NCI-H2081 treated with DMSO at 0.1 percent for 48 hours (cell line): ENCODE measurements at places on chromosomes 5 and 9.

DNA sequence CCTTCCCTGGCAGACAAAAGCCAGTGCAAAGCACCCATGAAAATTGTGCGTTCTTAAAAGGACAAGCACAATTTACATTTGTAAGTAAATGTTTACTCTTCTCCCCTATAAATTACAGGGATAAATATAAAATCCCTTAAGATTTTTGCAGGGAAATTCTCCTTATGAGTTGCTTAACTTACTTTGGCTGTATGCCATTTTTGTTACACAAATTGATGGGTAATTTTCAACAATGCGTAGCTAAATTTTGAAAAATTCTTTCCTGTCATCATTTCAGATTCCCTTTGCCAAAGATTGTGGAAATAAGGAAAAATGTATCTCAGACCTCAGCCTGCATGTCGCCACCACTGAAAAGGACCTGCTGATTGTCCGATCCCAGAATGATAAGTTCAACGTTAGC lies 64.2 kb upstream of the ITGA2 start:
- no peak for DNase-seq

- no peak for DNase-seq
Observed at GRCh38 chr9:32550150-32550561, 2.0 kb upstream of the SMIM27 start.

GRCh38 chr5:169384661-169385060 lies 83.7 kb upstream of the SLIT3 start:
- DNase-seq: no peak

- no peak for DNase-seq
Observed at GRCh38 chr5:344668-345067, 23.2 kb downstream of the AHRR start.

DNA sequence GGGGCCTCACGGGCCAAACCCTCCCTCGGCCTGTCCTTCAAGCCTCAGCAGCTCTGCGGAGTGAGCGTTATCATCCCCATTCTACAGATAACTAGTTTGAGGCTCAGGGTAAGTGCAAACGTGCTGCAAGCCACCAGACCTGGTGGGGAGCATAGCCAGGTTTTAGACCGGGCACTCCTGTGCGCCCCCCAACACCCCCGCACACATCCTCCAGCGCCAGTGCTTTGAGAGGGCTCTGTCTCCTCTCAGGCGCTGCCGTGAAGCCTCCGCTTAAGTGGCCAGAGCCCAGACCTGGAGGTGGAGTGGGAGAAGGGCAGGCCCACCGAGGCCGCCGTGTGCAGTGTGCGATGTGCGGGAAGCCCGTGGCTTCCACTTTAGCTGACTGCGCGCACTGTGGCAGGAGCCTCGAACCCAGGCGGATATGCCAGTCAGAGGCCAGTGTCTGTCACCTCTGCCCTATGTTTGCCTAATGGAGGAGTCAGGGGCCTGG lies 1.6 kb upstream of the MGAT1 start:
- DNase-seq: no peak

DNA sequence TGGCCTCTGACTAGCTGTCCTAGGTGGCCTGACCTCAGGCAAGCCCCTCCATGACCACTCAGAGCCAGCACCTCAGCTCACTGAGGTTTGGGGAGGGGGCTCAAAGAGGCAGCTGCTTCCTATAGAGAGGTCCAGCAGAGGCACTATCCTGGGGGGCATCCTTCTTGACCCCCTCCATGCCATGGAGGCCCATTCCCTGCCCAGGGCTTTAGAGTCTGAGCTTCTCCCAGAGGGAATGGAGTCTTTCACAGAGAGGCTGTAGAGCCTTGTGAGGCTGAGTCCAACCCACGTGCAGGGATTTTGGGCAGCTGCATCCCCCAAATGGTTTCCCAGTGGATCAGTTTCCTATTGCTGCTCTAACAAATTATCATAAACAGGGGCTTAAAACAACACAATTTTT lies 16.9 kb downstream of the IRF1 start:
- DNase-seq: no peak

GRCh38 chr9:120872791-120873502 lies 4.0 kb downstream of the PHF19 start:
- no peak for DNase-seq

DNA sequence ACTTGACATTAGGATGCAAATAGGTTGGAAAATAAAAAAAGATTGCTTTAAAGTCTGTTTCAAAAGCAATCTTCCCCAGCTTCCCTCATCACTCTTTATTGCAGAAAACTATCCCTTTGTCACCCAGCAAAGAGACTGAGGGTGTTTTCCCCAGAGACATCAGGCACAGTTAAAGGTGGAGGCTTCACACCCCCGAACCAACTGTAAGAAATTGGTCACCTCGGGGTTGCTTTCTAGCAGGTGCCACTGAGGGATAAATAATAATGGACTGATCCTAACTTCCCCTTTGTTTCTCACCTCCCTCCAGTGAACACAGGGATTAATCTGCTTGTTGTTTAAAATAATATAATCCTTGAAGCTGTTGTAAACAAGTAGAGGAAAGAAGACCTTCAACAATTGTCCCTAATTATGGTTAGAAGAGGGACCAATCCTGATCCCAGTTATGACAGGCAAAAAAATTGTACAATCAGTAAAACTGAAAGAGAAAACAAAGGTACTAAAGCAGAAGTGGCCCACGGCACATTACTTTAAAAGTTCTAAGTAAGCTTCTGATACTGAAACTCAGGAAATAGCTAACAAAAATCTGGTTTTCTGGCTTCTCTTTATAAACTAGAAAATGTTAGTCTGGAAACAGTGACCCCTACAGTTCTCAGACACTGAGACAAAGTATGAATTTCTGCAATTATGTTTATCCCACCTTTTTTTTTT lies 6.6 kb upstream of the PCSK1 start:
- DNase-seq: no peak

- no peak for DNase-seq
Observed at GRCh38 chr9:133667759-133668450, 31.7 kb downstream of the DBH start.

- no peak for DNase-seq
Observed at GRCh38 chr5:98643569-98643968, 129.9 kb upstream of the RGMB start.

DNA sequence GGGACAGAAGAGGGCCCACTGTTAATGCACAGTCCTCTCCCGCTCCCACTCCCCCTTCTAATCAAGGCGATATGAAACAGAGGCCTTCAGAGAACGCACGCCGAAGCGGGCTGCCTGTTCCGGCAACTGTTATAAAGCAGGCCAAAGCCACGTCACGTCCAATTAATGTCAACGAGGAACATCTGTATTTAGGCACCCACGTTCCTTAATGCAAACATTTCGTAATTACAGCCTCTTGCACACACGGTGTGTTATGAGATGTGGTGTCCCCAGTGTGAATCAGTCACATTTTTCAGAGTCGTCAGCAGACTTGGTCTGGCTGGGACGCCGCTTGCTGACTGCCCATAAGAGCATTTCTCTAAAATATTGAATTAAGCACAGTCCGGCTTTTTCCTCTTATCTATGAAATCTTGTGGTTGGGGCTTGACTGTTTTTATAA lies 339.0 kb downstream of the NSG2 start:
- no peak for DNase-seq

- DNase-seq: no peak
Observed at GRCh38 chr9:94906181-94906580, 179.7 kb downstream of the AOPEP start.

DNA sequence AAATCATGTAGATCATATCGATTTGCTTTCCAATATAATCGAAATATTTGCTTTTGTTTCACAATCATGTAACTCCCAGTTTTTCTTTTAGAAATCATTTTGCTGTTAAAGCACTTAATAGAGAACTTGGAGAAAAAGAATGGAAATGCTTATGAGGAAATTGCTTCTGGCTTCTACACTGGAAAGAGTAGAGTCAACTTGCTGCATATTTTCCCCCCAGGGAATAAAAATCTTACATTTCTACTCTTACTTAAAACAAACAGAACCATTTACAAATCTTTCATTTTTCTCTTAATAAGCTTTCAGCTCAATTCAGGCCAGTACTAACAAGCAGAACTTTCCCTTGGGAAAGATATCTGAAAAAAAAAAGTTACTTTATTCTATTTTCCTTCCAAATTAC lies 312.0 kb downstream of the CHSY3 start:
- no peak for DNase-seq

- DNase-seq: no peak
Observed at GRCh38 chr5:103373597-103374472, 115.3 kb downstream of the MACIR start.

GRCh38 chr9:82320566-82320965 lies 332.0 kb downstream of the SPATA31D1 start:
- DNase-seq: no peak

DNA sequence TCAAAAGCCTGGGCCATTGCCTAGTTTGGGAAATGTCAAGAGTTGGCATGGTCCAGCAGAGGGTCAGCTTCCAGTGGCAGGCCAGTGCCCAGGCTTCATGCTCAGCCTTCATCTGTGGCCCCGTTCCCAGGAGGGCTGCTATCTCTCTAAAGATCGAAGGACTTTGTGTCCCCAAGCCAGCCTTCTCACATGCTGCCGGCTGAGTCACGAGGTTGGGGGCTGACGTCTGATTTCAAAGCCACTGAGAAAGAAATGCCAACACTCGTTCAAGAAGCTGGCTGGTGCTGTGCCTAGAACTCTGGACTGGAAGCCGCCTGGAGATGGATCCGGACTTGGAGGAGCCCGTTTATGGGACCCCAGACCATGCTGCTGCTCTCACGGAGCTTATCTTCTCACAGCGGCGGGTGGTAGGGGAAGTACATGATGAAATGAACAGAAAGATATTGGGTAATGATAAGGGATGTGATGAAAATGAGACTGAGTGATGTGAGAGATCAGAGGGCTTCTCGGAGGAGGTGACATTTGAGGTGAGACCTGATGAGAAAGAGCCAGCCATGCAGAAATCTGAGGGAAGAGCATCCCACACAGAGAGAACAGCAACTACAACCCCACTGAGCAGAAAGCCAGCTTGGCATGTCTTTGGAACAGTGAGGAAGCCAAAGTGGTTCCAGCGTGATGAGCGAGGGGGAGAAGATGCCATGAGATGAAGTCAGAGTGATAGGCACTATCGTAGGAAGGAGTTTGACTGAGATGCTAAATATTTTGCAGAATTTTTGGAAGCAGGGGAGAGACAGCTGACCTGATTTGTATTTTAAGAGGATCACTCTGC lies 54.9 kb upstream of the BOD1 start:
- no peak for DNase-seq

DNA sequence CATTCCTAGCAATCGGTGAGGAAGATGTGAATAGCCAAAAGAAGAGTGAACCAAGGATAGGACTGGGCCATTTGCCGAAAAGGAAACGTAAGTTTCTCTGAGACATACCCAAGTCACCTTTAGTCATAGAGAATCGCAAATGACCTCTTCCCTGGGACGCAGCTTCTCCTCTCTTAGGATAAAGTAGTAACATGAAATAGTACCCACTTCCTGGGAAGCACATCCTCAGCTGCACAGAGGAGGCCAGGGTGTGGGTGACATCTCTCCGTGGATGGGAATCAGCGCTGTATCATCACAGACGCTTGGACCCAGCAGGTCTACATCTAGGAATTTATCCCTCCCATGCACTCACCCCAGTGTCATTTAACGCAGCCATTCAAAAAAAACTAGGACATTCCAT lies 120.9 kb upstream of the PHYKPL start:
- DNase-seq: no peak

- no peak for DNase-seq
Observed at GRCh38 chr5:172931001-172931536, 28.2 kb upstream of the RPL26L1 start.

GRCh38 chr5:181243564-181244343 lies at the start of gene RACK1:
TSS of gene RACK1 (minus strand) at chr5:181243906. CDS start at chr5:181243800, 106 bp downstream.
- no peak for DNase-seq

DNA sequence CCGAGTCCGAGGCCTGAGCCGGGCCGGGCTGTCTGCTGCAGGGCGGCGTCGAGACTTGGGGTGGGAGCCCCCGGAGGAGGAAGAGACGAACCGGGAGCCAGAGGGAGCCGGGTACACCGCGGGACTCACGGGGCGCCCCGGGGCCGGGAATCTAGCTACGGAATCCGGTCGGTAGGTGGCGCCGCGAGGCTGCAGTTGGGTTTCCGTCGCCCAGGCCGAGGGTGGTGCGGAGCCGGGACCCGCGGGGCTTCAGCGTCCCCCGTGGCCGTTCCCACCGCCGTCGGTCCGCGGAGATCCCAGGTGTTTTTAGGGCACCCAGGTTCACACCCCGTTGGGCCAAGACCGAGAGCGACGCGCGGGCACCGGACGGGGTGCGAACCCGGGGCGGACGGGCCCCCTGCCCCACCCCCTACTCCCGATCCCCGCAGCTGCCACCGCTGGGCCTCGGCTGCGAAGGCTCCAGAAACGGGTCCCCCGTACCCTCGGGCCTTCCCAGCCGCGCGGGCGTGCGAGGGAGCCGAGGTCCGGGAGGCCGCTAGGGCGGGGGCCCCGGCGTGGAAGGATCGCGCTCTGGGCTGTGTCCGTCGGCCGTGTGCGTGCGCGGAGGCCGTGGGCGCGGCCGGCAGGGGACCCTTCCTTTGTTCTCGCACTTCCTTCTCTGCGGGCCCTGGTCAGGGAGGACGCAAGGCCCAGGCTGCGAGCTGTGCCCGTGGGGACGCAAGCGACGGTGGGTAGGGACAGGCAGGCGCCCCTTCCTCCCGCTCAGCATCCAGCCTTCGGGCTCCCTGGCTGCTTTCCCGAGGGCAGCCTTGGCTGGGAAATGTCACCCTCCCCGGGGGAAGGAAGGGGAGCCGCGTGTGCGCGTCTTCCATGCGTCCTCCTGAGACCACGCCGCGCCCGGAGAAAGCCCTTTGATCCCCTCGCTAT lies 146.6 kb downstream of the GAPVD1 start:
- no peak for DNase-seq

GRCh38 chr9:116116393-116116792 lies 37.2 kb upstream of the PAPPA start:
- DNase-seq: no peak

DNA sequence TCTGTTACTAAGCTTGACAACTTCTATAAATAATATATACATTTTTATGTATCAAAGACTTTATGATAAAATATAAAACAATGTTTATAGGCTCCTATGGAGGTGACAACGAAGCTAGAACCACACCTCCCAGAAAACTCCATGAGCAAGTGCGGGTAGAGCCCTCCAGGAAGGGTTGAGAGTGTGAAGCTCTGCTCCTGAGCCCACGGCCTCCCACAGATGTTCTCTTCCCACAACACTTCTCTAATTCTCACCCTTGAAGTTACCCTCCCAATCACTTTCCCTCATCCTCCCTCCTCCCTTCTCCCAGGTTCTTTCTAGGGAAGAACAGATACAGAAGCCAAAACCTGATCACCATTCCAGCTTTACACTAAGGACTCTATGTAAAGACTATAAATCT lies 427.6 kb downstream of the SPOCK1 start:
- no peak for DNase-seq

DNA sequence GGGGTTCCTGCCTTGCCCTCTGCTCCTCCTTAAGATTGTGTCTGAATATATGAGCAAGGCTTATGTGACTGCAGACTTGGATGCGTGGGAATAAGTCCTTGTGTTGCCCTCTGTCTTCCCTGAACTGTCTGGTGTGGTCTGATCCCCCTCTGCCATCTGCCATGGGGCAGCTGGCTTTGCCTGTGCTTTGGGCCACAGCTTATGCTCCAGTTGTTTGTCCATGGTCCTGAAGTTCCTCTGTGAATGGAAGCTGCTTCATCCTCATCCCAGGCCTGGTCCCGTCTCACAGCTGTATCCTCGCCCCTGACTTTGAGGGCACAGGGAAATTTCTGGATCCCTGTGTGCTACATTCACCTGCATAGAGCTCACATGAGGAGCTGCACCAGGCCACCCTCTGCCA lies 14.7 kb downstream of the IL31RA start:
- no peak for DNase-seq
